GM10248 (cell line): ENCODE measurements at places on chromosomes 1 and 21.
A peak's percentile ranks its signal among the peaks of the same experiment; 100 is the strongest.

GRCh38 chr1:184743062-184743756 lies 11.4 kb downstream of the EDEM3 start:
- DNase-seq: peak; percentile 33

DNA sequence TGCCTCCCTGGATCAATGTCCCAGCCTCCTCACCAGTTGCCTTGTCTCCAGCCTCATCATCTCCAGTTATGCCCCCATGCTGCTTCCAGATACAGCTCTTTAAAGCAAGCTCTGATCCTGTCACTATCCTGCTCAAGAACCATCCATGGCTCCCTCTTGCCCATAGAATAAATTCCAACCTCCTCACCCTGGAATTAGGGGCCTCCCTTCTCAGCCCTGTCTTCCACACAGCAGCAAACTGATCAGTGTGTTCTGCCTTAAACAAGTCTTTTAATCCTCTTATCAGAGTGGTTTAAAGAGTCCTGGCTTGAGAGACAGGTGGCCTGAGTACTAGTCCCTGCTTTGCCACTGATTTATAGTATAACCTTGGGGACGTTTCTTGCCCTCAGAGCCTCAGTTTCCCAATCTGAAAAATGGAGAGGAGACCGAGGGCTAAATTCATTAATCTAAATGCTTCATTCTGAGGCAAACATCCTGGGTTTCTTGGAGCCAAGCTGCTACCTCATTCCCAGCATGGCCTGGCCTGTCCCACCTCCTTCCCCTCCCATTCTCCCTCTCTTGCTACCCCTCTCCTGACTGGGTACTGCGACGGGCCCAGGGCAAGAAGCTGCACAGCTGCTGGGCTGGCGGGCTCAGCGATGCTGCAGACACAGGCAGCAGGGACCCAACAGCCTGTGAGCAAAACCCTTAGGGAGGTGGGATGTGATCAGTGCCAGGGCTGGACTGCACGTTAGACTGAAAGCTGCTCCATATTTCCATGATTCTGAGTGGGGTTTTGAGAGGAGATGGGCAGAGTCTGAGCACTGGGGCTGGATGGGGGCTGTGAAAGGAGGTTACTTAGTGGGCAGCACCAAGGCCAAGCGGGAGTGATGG lies 221.4 kb downstream of the PTPRU start:
- DNase-seq: no peak

DNA sequence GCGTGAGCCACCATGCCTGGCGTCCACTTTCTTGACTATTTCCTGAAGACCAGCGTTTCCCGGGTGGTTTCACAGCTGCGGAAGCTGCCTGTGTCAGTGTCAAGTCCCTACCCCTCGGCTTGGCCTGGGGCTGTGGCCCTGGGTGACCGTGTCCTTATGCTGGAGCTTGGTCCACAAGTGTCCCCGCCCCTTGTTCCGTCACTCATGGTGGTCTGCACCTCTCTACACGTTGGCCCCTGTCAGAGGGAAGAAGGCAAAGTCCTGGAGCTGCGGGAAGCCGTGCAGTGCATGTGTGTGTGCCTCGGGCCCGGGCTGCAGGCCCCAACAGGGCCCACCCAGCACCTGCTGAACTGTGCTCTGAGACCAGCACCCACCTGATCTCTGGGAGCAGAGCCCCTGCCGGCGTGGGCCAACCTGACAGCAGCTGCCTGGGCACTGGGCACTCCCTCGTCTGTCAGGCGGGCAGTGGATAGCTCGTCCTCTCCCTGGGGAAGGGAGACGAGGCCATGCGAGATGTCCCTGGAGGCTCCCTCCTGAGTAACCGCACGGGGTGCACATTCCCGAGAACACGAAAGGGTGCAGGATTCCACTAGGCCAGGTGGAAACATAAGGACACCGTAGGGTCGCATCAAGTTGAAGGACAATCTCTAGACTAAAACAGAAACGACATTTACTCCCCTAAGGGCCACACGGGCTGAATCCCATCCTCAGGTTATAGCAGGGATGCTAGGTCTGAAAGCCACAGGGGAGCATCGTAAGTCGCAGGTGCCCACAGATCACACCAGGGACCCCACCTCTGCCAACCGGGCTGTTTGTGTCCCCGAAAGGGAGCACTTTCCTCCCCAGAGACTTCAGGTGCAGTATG lies 2.4 kb upstream of the C1orf159 start:
- no peak for DNase-seq

DNA sequence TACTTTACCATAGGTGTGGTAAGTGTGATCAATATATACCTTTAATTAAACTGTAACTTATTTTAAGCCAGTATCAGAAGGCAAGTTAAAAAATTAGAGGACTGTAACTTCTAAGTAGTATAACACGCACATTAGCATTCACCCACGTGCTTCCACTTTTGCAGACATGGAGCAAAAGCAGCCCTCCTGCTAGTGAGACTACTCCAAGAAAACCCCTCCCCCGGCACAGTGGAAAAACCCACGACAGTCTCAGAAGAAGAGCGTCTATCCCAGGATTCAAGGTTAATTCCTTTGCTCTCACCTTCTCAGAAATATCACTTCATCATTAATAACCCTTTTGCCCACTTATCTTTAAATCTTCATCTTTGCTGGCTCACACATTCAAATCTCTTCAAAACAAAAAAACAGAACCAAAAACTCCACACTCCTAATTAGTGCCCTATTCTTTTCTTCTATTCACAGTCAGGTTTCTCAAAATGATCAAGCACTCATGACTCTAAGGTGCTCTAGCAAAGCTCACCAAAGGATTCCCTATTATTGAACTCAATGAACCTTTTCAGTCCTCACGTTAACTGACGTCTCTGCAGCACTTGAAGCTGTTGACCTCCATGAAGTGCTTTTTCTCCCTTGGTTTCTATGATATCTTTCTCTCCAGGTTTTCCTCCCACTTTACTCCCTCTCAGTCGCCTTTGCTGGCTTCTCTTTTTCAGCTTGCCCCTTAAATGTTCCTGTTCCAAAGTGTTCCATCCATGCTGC lies 213.5 kb downstream of the SMYD3 start:
- DNase-seq: no peak

GRCh38 chr1:47529520-47530098 lies 91.8 kb downstream of the FOXD2 start:
- DNase-seq: no peak

GRCh38 chr21:32392299-32392879 lies 423 bp downstream of the URB1 start:
- no peak for DNase-seq

GRCh38 chr1:193412748-193413147 lies 226.3 kb upstream of the B3GALT2 start:
- no peak for DNase-seq

DNA sequence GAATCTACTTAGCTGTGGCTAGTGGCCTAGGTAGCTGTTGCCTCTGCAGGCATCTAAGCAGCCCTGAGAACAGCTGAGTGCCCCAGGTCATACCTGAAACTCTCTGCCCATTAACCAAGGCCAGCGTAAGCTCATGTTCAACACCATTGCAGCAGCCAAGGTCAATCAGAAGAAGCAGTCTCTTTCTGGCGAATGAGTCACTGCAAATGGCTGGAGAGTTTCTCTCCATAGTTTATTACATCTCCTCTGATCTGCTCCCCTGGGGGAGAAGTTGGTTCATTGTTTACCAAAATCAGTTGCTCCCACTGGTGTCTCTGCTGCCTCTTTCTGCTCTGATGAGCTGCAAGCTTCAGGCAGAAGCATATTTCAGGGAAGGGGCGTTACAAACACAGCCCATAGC lies 6.9 kb upstream of the BCL9 start:
- no peak for DNase-seq

DNA sequence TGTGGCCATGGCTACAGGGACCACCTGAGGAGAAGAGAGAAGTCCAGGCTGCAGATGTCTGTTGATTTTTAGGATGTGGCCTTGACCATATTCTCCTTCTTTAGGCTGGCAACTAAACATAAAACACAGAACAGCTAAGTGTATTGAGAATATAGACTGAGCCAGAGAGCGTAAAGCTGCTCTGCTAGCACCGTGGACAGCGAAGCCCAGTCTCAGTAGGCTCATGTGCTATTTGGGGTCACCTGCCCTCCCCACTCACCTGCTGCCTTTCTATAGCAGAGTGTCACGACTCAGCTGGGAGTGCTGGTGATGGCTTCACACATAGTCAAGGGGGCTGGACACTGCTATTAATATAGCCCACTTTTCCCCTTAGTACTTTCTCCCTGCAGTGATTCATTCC lies 278.5 kb downstream of the KCNH1 start:
- no peak for DNase-seq

- peak; percentile 13 for DNase-seq
These were observed 1.7 kb downstream of the COP1 start for GRCh38 chr1:176205332-176205914.

- no peak for DNase-seq
These were observed 43.8 kb downstream of the MIER1 start for GRCh38 chr1:66968574-66968973.

DNA sequence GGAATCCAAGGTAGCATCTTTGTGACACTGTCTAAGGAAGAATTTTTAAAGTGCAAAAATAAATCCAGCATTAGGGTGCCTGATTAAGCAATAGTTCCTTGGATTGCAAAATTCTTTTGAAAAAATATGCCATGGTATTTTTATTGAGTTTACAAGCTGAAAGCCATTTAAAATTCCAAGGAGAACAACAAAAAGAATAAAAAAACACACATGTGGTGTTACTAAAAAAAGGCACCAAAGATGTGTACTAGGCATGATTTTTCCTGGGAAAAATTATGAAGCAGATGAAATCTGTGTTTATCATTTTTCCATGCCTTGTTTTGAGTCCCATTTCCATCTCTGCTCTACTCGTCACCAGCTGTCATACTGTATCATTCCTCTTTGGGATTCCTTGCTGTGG lies 157.0 kb upstream of the ZNHIT6 start:
- DNase-seq: no peak

- DNase-seq: no peak
These were observed 4.5 kb upstream of the SRSF10 start for GRCh38 chr1:23984417-23985186.

GRCh38 chr21:41357546-41357945 lies 4.3 kb upstream of the MX2 start:
- no peak for DNase-seq

- no peak for DNase-seq
These were observed 44.2 kb downstream of the SLC19A1 start for GRCh38 chr21:45497846-45498645.

DNA sequence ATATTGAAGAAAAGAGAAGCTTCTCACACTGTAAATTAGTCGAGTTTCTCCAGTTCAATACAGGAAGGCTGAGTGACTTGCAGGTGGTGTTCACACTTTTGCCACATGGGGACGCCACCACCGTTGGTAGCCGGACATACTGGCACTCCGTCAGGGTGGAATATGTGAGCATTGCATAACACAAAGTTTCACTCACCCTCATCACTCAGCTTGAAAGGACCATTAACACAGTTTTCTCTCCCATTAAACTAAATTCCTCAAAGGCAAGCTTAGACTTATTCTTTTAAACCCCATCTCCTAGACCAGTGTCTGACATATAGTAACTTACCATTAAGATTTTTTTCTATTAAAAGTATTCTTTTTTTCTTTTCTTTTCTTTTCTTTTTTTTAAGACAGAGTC lies 105.3 kb upstream of the SERBP1 start:
- peak; percentile 43 for DNase-seq

DNA sequence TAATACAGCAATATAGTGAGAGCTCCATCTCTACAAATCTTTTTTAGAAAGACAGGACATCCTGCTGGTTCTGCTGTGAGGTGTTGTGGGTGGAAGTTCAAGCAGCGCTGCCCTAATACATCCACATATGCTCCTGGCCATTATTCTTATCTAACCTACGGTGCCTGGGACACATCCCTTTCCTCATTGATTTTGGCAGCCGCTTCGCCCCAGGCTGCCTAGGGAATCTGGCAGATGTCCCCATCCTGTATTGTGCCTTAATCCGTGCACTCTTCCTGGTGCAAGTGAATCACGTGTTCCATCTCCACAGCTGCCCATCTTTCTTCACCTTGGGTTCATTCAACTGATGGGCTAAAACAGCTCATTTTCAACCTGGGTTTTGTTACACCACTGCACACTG lies 3.1 kb upstream of the UBE2G2 start:
- no peak for DNase-seq

DNA sequence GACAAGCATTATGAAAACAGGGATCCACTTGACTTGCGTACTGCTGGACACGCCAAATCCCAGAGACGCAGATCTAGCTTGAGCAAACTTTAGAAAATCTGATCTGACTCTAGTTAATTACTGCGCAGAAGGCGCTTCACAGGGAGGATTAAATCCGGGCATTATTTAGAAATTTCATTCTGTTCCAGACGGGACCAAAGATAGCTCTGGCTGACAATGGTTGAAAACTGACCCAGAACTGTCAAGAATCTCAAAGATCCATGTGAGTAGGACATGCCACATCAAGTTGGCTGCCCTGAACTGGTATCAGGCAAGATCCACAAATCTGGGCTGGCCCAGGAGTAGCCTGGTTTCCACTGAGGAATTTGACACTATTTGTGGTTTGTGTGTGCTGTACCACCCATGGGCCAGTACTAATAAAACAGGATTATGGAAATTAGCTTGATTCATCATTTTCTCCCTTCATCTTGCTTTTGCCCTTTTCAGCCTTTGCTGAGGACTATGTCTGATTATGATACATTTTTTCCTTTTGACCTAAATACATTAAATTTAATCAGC lies 171.0 kb downstream of the VAV3 start:
- DNase-seq: no peak

GRCh38 chr1:228768355-228769000 lies 33.2 kb downstream of the RHOU start:
- no peak for DNase-seq

- no peak for DNase-seq
These were observed 54.9 kb downstream of the AK5 start for GRCh38 chr1:77336729-77337128.

DNA sequence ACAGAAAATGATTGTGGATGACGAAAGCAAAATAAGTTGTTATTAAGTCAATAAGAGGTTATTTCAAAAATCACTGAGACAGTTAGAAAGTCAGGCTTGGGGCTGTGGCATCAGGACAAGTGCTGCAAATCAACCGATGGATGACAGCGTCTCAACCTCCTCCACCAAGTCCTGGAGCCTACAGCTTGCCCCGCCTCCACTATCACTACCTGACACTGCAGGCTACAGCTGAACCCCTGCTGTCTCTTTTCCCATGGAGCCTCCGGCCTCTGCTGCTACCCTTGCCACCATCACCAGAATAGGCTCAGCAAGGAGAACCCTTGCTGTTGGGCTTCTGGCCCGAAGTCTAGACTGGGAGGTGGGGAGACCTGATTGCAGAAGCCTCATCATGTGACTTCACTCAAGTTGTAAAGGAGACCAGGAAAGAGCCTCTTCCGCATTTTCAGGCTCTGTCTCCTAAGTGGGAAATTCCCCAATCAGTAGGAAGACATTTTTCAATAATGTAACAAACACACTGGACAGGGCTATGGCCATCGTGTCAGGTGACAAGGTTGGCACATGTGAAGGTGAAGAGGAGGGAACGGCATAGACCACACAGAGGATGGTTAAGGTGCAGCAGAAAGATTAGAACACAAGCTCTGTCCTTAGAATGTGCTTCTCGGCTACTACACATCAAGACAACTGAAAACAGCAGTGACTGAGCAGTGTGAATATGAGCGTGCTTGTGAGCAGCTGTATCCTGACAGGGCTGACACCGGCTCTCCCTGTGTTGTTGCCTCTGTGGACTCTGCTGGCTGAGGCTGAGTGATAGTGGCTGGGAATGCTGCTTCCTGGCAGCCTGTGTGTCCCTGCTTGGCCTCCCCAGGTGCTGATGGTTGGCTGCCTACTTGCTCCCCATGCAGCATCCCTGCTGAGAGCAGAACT lies 660.7 kb downstream of the PTPRU start:
- no peak for DNase-seq

- DNase-seq: peak; percentile 71
These were observed 26.9 kb upstream of the RAP1A start for GRCh38 chr1:111592389-111593361.

- DNase-seq: no peak
These were observed 2.7 kb downstream of the LRRC71 start for GRCh38 chr1:156922986-156923669.
